ENCODE measurements at places on chromosomes 2 and 18.

GRCh38 chr2:85674417-85674816 is 6.4 kb upstream of the SFTPB start:
- DNase-seq, result no peak

GRCh38 chr18:36250827-36251226 is 46.7 kb upstream of the FHOD3 start:
- DNase-seq, result no peak

DNA sequence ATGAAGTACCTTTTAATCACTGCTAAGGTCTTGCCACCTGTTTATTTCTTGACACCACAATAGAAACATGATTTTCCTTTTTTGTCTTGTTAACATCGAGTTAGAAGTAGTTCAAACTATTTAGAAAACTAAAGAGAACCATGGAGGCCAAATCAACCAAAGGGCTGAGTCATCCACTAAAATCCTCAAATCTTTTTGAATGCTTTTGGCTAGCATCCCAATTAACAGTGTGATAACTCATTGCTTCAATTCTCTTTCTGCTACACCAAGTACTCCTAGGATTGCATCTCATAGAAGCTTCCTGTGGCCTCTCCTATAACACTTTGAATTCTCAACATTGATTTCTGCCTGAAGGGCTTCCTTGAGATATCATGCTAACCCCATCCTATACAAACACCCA is 159.9 kb upstream of the MMADHC start:
- no peak for DNase-seq

DNA sequence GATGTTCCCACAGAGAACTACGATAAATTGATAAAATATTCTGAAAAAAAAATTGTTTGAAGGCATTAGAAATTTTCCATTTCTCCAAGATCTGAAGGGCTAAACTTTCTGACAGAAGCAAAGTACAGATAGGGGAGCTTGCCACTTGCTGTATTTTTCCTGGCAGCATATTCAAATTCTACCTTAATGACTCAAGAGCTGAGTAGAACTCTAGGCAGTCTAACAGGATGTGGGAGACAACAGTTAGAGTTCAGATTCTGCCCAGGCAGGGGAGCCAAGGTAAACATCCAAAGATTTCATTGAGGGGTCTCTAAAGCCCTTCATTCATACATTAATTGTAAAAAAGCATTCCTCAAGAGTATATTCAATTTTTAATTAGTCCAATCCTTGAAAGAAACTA is 46.0 kb upstream of the RIT2 start:
- DNase-seq, result no peak

DNA sequence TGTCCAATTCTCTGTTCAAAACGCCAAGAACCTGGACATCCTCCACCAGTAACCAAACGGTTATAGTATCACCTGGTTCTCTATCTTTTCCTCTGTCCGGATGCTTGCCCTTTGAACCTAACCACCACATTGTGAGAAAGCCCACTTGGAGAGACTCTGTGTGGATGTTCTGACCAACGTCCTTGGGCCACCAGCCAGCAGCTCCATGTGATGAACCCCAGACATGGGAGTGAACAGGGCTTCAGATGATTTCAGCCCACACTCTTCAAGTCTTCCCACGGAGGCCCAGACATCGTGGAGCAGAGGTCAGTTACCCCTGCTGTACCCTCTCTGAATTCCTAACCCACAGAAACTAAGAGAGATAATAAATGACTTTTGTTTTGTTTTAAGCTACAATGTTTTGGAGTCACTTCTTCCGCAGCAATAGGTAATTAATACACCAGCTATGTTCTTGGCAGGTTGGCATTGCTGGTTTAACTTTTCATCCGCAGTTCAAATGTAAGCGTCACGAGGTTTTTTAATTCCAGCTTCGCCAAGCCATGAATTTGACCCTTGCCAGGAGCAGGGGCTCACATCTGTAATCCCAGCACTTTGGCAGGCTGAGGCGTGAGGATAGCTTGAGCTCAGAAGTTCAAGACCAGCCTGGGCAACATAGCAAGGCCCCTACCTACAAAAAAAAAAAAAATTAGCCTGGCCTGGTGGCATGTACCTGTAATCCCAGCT is 36.1 kb upstream of the ZNF532 start:
- no peak for DNase-seq

DNA sequence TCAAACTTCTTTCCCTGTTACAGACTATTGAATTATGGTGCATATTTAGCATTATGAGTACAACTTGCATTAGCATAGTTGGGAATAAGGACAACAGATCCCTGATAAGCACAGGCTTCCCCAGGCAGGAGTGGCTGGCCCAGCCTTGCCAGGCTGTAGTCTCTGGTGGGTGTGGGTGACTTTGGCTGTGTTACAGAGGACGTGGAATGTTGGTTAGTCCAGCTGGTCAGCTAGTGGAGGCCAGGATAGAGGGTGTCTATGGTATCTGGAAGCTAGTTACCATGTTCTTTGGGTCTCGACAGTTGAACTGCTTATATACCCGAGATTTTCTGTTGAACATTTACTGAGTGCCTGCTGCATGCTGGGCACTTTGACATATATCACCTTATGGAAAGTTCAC is 4.7 kb downstream of the SH3RF3 start:
- no peak for DNase-seq

GRCh38 chr18:24975496-24976372 is 376.2 kb downstream of the ZNF521 start:
- DNase-seq, result no peak

DNA sequence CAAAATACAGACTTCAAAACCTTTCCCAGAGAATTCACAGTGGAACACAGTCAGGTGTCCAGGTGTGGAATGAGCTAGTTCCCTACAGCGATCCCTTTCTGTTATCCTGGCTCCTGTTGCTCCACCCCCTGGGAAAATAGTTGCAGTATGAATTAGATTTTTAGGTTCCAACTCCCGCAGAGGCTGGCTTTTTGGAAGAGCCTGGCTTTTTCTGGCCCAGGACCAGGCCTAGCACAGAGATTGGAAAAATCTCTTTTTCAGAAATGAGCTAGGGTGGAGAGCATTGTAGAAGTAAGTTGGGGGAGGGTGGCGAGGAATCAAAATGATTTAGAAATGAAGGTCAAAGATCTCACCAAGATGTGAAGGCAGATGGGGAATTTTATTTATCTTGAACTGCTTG is 27.1 kb downstream of the COL5A2 start:
- peak; percentile 86 for DNase-seq

- DNase-seq, result no peak
Observed at GRCh38 chr2:205780645-205781044, 98.3 kb downstream of the NRP2 start.

DNA sequence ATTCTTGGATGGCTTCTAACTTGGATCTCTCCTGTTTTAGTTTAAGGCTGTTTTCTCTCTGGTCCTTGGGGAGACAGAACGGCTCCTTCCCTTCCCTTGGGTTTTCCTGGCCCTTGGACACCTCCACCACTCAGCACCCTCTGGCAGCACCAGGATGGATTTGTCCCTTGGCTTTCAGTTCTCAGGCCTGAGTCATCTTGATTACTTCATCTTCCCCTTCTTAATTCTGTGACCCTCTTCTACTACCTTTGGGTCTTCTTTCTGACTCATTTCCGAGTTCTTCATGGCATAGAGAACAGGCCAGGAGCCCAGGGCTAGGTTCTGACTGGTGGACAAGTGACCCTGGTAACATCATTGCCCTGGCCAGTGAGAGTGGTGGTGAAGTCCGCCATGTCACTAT is 14.9 kb downstream of the IGFBP2 start:
- no peak for DNase-seq

GRCh38 chr2:146950911-146951310 is 893.9 kb upstream of the ACVR2A start:
- DNase-seq, result no peak

DNA sequence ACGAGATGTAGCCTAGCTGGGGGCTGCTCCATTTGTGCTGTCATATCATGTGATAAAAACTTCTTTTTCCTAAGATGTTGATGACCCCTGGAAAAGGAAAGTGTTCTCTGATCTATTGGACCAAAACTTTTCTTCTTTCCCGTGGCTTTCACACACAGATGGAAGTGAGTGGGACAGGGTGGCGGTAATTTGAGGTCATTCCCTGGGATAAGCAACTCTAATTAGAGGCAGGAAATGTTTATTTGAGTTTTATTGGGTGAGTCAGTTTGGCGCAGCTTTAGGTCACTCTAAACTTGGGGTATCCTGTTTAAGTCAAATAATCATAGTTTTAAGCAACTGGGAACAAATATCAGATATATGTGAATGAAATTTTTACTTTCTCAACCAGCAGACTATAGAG is 221.0 kb upstream of the EPAS1 start:
- no peak for DNase-seq

DNA sequence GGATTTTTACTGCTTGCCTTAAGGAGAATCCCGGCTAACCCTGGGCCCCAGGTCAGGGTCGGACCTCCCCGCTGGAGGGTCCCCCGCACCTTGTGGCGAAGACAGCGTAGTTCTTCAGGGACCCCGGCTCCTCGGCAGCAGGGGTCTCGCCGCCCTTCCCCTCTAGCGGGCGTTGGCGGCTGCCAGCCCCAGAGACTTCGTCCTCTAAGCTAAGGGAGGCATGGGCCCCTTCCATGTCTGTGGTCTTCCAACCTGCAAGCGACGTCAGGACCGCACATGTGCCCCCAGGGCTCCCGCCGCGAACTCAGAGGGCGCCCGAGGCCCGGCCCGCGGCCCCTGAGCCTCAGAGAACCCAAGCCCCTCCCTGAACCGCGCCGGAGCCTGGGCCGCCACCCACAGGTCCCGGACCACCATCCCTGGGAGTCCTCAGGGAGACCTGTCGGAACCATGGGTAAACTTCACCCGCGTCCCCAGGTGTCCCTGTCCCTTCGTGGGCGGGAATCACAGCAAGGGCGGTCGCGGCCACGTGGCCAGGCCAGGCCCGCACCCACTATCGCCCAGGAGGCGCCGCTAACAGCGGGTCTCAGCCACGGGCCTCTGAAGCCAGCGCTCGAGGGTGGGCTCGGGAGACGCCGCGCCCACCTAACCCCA is 562 bp downstream of the ANKMY1 start:
- no peak for DNase-seq

DNA sequence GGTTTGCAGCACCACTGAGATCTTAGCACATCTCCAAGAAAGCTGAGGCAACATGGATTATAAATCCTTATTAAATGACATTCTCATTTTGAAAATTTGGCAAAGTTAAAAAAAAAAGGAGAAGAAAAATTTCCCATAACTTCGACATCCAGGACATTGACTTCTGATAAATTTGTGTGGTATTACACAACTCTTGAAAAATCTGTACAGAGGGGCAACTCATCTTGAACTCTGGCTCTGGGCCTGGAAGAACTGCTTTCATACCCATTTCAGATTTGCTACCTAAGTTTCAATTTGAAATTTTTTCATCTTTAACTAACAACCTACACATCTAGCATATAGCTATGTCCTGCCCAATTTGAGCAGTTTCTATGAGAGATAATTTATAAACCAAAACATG is 118.0 kb upstream of the UGP2 start:
- no peak for DNase-seq

GRCh38 chr2:198311020-198311419 is 506.6 kb downstream of the PLCL1 start:
- DNase-seq, result no peak

DNA sequence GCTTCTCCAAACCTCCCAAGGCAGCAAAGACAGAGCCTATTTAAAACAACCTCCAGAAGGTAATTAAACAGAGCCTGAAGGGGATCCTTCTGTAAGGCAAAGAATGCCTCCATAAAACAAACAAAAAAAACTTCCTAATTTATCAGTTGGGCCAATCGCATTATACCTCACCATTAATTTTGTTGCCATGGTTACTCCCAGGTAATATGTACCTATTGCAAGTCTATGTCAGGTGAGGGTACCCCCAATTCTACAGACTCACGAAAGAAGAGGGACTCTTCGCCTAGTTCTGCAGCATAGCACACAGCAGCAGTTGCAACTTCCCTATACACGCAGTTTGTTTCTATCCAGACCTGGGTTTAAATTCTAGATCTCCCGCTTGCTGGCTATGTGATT is 38.8 kb downstream of the SFXN5 start:
- no peak for DNase-seq

DNA sequence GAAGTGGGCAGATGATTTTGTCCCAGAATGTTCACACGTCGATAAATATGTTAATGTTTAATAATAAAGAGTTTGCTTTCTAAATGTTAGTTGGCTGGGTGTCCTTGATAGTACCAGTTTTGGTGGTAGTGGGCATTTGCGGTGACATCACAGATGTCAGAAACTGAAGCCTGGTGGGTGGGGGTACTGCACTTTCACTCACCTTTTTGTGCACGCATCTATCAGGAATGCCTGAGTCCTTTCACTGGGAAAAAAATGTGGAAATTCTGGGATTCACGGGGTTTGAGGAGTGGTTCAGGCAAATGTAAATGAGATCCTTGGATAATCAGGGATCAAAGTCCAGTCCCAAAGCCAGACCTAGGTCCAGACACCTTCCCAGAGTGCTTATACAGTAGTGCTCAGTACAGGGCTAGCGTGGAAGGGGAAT is 3.2 kb downstream of the EPAS1 start:
- no peak for DNase-seq

DNA sequence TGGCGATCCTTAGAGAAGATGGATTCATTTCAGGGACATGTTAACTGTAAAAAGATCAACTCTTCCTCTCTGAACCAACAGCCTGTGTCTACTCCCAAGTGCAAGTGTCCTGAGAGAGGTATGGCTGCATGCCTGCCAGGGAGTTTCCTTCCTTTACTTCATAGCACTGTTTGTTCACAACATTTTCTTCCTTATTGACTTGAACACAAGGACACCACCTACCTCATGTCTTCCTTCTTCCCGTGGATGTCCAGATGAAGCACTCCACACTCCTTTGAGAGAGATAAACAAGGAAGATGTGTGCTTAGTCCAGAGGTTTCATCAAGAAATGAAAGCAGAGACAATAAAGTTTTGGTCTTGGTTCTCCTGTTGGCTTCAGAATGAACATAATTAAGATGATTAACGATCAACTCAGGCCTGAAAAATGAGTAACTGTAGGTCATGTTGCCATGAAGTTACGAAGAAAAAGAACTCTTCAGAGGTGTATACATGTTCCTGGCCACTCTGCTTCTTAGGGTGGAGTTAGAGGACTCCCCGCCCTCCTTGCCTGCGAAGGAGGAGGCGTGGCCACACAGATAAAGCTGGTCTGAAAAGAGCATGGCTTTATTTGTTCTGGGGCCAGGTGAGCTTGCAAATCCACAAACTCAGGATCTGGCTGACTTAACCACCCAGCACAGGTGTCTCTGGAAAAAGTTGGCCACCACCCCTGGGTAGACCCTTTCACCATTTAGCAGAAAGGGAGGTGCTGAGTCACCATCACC is 155.0 kb upstream of the KCTD1 start:
- no peak for DNase-seq

GRCh38 chr2:71807581-71808451 is 339.8 kb downstream of the CYP26B1 start:
- peak; percentile 95 for DNase-seq

DNA sequence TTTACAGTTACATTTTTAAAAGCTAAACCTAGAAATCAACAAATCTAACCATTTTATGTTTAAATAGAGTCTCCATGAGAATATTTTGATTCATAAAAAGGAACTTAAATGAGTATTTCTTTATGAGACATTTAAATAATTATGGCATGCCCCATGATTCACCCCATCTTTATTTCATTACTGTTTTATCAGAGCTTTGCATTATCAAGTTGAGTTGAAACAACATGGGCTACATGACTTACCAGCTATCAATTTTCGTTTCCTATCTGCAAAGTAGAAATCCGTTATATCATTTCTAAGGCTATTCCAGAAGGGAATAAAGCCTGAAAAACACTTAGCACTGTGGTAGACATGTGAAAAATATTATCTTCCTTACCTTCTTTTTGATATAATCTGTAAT is 161.5 kb downstream of the GALNT3 start:
- DNase-seq, result no peak

- no peak for DNase-seq
Observed at GRCh38 chr2:200049086-200049485, 93.7 kb downstream of the MAIP1 start.

All from muscle of leg (tissue), 16 donors.